ENCODE measurements at places on chromosomes 12 and 14.

GRCh38 chr14:51674294-51675002 is 22.7 kb downstream of the FRMD6 start:
- no peak for DNase-seq

- no peak for DNase-seq
Measured at GRCh38 chr12:27965411-27965810, 7.1 kb downstream of the PTHLH start.

DNA sequence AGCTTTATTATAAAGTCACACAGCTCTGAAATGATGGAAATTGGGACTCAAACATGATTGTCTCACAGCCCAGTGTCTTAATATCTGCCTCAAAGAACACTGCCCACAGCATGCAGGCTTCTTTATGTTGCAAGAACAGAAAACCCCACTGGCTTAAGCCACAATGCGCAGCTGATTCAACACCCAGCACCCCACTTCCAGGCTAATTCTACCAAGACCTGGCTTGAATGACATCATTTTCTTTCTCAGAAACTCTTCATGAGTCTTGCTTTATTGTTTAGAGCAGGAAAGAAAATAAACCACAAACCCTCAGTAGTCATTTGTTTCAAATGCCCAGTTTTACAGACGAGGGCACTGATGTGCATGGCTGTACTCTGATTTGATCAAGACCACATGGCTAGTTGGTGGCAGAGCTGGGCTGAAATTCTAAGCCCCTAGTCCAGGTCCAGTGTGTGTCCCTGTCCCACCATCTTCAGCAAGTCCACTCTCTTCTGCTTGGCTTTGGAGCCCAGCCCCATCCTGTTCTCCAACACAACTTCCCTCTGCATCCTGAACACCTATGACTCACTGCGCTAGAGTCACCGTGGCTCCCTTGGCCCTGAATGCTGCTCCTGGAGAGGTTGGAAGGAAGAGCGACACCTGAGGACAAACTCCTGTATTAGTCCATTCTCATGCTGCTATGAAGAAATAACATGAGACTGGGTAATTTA is 50.3 kb upstream of the SRSF5 start:
- DNase-seq: no peak

DNA sequence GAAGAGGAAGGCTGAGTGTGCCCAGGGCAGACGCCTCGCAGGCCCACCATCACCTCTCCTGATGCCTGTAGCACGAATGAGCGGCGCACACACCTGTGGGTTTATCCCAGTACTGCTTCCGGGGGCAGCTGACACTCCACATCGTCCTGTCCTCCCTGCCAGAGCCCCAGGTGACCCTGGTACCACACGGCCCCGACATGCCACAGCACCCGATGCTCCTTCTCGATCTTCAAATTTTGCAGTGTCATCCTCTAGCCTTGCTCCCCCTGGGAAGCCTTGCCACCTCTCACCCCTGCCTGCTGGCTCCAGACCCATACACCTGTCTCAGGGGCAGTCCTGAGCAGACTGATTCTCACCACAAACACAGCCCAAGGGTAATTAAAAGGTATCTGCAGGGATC is 40.6 kb downstream of the ANO2 start:
- DNase-seq: no peak

- DNase-seq: no peak
Measured at GRCh38 chr14:79702197-79702596, 509.1 kb downstream of the DIO2 start.

- DNase-seq: peak; percentile 1
Measured at GRCh38 chr12:117583677-117584225, 222.3 kb upstream of the NOS1 start.

DNA sequence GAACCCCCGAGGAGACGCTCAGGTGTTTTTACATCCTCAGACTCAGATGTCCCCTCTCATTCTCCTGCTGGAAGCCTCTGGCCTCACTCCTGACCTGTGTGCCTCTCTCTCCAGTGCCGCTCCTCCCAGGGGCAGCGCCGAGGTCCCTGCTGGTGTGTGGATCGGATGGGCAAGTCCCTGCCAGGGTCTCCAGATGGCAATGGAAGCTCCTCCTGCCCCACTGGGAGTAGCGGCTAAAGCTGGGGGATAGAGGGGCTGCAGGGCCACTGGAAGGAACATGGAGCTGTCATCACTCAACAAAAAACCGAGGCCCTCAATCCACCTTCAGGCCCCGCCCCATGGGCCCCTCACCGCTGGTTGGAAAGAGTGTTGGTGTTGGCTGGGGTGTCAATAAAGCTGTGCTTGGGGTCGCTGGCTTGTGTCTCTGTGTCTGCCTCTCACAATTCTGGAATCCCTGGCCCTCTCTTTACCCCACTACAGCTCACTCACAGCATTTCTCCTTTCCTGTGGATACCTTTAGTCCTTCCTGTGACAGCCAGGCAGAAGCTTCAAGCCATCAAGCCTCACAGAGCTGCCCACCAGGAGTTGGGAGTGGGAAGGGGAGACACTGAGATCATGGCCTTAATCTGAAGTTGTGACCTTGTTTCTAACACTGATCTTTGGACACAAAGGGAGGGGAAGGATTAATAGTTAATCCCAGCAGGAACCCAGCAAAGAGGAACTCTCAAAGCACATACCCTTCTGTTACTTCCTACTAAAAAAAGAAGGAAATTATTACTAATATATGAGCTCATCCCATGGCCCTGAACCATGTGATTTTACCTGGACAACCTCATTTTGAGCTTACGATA is 1.1 kb upstream of the SOAT2 start:
- no peak for DNase-seq

- peak; percentile 100 for DNase-seq
Measured at GRCh38 chr12:104823985-104824461, 134.1 kb downstream of the SLC41A2 start.

- no peak for DNase-seq
Measured at GRCh38 chr14:89574420-89574819, 157.4 kb upstream of the FOXN3 start.

DNA sequence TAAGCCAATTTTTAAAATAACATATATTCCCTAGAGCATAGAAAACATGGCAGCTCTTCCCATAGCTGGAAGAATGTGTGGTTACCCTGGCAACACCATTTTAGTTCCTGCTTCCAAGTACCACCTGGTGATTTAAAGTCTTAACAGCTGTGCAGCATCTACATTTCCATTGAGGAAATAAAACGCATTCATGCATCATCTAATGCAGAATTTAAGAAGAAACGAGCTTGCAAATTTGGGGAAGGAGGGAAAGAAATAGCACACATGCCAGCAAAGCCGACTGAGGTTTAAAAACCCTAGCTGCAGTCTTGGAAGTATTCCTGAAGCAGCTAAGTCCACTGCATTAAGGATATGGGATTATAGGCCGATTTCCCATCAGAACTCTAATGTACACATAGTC is 22.8 kb upstream of the SLC38A2 start:
- peak; percentile 21 for DNase-seq

Measured in DMS 273 treated with DMSO at 0.1 percent for 48 hours (cell line).